Sigmoid colon (tissue), 7 donors: ENCODE measurements at places on chromosomes 7 and 10. TPM values are rescaled to one million over a fixed set of nuclear protein-coding genes. Genes with fewer than 3 reads are reported as not detected.

DNA sequence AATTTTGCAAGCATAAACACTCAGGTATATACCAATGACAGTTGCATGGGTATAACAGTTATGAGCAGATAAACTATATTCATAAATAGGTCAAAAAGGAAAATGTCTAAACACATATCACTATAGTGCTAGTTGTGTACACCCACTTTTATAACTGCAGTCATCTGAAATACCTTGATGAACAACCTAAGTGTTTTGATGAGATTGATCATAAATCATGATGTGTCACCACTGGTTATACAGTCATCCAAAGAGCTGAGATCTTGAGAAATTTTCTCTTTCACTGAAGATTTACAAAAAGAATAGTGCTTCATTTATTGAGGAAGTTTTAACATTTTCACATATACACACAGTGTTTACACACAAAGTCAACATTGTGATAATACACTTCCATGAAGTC lies 78.6 kb upstream of the SLC25A13 start:
- H3K4me3 ChIP-seq = no peak overlapping the region
- no peaks in the 10 kb centered on the region for H3K4me1 ChIP-seq
- no peak for DNase-seq

GRCh38 chr10:126889421-126889820 lies 15.8 kb upstream of the DOCK1 start:
- H3K36me3 ChIP-seq = no peaks in the 10 kb centered on the region
- H3K4me3 ChIP-seq = no peak overlapping the region
- no peak for DNase-seq
- H3K4me1 ChIP-seq = no peaks in the 10 kb centered on the region

Gene CPA1
- total RNA-seq = 2.2 TPM

Gene HKDC1
- not detected for total RNA-seq

- no peak overlapping the region for H3K27ac ChIP-seq
- H3K36me3 ChIP-seq = no peaks in the 10 kb centered on the region
- no peak overlapping the region for H3K4me3 ChIP-seq
- no peak for DNase-seq
These were observed 31.8 kb upstream of the HTR5A start for GRCh38 chr7:155038335-155038734.

Gene CYP51A1
- total RNA-seq = 27.3 TPM

Gene PDGFA
- total RNA-seq = 38.5 TPM

DNA sequence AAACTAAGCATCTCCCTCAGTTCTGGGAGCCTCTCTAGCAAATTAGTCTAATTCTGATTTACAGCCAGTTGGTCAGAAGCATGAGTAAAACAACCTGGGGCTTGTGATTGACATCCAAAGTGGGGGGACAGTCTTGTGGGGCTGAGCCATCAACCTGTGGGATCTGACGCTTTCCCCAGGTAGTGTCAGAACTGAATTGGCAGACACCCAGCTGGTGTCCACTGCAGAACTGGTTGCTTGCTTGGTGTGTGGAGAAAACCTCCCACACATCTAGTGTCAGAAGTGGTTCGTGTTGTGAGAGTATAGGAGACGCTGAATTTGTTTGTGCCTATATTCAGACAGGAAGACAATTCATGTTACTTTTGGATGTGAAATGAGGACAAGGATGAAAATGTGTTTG lies 92.2 kb upstream of the PDCD4 start:
- DNase-seq = no peak
- H3K27me3 ChIP-seq = no peaks in the 10 kb centered on the region
- H3K27ac ChIP-seq = no peak overlapping the region
- H3K4me3 ChIP-seq = no peak overlapping the region
- H3K36me3 ChIP-seq = no peaks in the 10 kb centered on the region

DNA sequence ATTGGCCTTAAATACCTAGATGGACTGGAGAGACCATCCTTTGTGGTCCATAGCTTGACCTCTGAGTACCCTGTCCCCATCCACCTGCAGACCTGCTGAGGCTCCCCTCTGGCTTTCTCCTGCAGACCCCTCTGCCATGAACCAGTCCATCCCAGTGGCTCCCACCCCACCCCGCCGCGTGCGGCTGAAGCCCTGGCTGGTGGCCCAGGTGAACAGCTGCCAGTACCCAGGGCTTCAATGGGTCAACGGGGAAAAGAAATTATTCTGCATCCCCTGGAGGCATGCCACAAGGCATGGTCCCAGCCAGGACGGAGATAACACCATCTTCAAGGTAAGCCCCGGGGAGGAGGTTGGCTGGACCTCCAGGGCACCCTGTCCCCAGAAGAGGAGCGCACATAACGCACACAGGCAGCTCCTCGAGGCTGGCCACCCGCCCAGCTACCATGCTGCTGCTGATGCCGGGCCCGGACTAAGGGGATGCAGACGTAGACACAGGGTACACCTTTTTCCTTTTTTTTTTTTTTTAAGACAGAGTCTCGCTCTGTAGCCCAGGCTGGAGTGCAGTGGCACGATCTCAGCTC lies 4.3 kb downstream of the IRF5 start:
- no peak for DNase-seq
- H3K36me3 ChIP-seq = no peaks in the 10 kb centered on the region
- H3K4me1 ChIP-seq = peaks cover 19% of the 10 kb centered on the region
- H3K27ac ChIP-seq = no peak overlapping the region

GRCh38 chr7:127557803-127558202 lies 27.6 kb downstream of the GCC1 start:
- no peak for DNase-seq
- no peaks in the 10 kb centered on the region for H3K36me3 ChIP-seq
- no peaks in the 10 kb centered on the region for H3K4me1 ChIP-seq
- H3K4me3 ChIP-seq = no peak overlapping the region
- no peak overlapping the region for H3K27ac ChIP-seq
- no peaks in the 10 kb centered on the region for H3K27me3 ChIP-seq

Gene TMEM26
- 0.49 TPM for total RNA-seq

DNA sequence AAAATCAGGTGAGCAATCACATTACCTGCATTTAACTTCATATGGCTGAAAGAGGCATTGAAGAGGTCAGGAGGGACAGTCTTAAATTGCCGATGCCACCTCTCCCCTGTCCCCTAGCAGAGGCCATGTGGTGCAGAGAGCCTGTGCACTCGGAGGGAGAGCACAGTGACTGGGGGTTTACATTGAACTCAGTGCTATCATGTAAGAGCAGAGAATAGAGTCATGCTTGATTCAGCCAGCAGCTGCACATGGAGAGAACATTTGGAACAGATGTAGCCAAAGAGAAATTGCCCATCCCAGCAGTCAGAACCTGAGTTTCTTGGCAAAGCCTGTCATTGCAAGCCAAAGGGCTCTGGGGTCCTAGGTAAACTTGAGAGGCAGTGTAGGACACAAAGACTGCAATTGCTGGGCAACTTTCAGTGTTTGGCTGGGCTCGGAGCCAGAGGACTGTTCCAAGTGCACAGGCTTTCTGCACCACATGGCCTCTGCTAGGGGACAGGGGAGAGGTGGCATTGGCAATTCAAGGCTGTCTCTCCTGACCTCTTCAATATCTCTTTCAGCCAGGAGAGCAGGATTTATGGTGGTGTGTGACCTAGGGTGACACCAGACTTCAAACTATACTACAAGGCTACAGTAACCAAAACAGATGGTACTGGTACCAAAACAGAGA lies 267.1 kb downstream of the REEP3 start:
- no peaks in the 10 kb centered on the region for H3K4me1 ChIP-seq
- H3K36me3 ChIP-seq = no peaks in the 10 kb centered on the region
- no peaks in the 10 kb centered on the region for H3K27me3 ChIP-seq
- H3K4me3 ChIP-seq = no peak overlapping the region
- no peak overlapping the region for H3K27ac ChIP-seq
- DNase-seq = no peak

GRCh38 chr7:13041368-13041988 lies 354.0 kb downstream of the ARL4A start:
- H3K36me3 ChIP-seq = no peaks in the 10 kb centered on the region
- H3K27me3 ChIP-seq = no peaks in the 10 kb centered on the region
- no peak overlapping the region for H3K27ac ChIP-seq
- H3K4me1 ChIP-seq = no peaks in the 10 kb centered on the region
